ENCODE measurements at places on chromosomes 6 and 20.

DNA sequence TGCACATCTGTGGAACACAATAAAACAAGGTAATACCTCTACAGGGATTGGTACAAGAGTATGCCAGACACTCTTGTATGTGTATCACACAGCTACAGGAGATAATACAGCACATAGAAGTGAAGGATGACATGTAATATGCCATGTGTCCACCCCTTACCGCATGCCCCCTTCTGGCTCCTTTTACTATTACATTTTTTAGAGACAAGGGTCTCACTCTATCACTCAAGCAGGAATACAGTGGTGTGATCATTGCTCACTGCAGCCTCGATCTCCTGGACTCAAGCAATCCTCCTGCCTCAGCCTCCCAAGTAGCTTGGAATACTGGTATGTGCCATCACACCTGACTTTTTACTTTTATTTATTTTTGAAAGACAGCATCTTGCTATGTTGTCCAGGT is 4.2 kb upstream of the NCR3 start:
- DNase-seq = no peak

- DNase-seq = no peak
Measured at GRCh38 chr6:121760191-121760590, 324.7 kb downstream of the GJA1 start.

- DNase-seq = no peak
Measured at GRCh38 chr20:40073535-40074111, 615.4 kb downstream of the MAFB start.

DNA sequence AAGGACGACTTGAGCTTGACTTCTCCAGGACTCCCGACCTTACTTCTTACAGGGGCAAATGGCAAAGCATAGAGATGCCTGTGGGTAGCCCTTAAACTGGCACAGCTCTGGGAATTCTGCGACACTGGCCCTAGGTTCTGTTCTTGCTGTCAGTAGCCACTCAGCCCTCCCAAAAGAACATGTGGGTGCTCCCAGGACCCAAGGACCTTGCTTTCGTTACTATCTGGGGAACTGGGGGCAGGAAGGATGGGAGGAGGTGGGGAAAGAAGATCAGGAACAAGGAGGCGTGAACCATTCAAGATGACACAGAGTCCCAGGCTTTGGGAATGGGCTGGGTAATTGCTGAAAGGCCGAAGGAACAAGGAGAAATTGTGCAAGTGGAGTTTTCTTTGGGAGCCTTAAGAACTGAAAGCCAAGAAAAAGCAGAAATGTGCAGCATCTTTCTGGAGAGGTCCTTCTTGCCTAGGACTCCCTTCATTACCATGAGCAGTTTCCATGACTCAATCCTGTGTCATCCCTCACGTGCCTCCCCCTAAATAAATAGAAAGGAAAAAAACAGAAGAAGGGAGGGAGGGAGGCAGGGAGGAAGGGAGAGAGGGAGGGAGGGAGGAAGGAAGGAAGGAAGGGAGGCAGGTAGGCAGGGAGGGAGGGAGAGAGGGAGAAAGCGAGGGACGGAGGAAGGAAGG is 284.6 kb upstream of the FOXQ1 start:
- DNase-seq = no peak

DNA sequence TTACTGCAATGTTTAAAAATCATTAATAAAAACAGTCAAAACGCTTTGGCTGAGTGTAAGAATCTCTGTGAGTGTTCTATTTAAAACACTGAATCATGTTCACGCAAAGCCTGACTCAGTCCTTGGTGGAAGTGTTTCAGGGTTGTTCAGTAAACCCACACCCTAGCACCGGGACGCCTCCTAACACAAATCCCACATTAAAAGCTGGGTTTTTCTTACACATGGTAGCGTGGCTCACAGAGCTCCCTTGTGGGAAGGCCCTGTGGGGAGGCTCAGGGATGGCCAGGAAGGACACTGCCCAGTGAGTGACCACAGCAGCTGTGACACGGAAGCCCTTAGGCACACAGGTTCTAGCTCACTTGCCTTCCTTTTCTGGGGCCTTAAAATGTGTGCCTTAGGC is 80.2 kb downstream of the GMPR start:
- DNase-seq = no peak

DNA sequence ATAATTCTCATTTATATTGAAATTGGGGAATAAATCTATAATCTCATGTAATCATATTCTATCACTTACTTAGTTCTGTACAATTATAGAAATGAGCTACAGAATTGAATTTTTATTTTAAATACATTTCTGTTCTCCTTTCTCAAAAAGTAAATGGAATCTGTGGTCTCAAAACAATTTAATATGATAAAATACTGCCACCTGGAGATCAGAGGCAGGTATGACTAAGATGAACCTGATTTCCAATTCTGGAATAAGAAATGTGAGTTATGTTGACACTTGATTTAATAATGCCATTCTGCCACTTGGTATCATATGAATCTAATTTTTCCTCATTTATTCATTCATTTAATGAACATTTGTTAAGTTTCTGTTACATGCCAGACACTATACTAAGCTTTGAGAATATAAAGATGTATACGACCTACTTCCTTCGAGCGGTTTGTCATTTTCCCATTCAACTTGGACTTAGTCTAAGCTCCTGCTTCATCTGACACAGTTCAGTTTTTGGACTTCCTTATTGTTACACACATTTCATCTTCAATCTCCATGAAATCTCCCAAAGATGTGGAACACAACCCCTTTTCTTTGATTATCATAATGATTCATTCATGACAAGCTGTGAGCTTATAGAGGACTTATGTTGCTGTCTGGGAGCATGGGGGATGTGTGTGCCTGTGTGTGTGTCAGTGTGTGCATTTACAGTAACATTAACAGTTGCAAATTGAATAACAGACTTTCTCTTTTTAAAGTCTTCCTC is 7.5 kb upstream of the CCDC28A start:
- no peak for DNase-seq

DNA sequence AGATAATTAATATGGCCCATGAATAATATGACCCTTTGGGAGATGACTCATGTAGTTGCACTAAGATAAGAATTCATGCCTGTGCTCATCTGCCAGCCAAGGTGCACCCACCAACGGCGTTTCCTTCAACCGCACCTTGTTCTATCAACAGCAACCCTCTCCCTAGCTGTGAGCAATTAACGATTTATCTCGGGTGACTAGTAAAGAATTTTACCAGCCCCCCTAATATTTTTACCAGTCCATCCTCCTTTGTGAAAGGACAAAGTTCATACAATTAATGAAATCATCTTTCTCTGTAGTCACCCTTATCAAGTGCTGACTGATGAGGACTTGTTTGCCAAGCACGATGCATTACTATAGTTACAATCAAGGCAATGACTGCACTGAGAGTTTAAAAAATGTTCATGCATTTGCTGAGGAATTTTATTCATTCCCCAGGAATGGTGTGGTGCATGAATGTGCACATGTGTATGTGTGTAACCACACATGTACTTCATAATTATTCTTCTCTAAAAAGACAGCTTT is 118.7 kb downstream of the SMOC2 start:
- no peak for DNase-seq

DNA sequence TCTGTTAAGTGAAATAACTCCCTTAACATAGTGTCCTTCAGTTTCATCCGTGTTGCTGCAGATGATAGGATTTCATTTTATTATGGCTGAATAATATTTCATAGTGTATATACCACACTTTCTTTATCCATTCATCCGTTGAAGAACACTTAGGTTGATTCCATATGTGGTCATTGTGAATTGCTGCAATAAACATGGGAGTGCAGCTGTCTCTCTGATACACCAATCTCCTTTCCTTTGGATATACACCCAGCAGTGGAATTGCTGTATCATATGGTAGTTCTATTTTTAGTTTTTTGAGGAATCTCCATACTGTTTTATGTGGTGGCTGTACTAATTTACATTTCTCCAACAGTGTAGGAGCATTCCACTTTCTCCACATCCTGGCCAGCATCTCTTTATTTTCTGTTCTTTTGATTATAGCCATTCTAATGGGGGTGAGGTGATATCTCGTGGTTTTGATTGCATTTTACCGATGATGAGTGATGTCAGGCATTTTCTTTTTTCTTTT is 193.2 kb downstream of the SLC16A10 start:
- no peak for DNase-seq

DNA sequence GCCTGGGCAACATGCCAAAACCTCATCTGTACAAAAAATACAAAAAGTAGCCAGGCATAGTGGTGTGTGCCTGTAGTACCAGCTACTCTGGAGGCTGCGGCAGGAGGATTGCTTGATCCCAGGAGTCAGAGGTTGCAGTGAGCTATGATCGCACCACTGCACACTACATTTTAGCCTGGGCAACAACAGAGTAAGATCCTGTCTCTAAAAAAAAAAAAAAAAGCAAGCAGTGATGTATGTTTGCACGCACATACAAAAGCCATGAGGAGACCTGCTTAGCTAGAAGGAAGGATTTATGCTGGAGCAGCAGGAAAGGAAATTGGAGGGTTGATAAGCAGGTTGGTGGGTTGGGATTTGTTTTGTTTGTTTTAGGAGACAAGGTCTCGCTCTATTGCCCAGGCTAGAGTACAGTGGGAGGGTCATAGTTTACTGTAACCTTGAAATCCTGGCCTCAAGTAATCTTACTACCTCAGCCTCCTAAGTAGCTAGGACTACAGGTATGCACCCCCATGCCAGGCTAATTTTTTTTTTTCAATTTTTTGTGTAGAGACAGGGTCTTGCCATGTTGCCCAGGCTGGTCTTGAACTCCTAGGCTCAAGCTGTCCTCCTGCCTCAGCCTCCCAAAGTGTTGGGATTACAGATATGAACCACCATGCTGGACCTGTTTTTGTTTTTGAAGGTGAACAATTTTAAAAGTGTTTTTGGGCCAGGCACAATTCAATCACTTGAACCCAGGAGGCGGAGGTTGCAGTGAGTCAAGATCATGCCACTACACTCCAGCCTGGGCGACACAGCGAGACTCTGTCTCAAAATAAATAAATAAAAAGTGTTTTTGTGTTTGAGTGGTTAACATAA is 4.0 kb downstream of the ZSWIM3 start:
- no peak for DNase-seq

GRCh38 chr20:51431321-51431720 is 111.2 kb downstream of the NFATC2 start:
- no peak for DNase-seq

GRCh38 chr6:166764473-166765233 is 137.6 kb upstream of the RPS6KA2 start:
- no peak for DNase-seq

GRCh38 chr20:48002517-48002970 is 217.3 kb upstream of the SULF2 start:
- peak; percentile 67 for DNase-seq

- no peak for DNase-seq
Measured at GRCh38 chr20:32021091-32021490, 10.9 kb downstream of the CCM2L start.

- no peak for DNase-seq
Measured at GRCh38 chr6:106439459-106439858, 78.9 kb downstream of the CRYBG1 start.

- DNase-seq = no peak
Measured at GRCh38 chr6:125182237-125183008, 28.9 kb downstream of the TPD52L1 start.

DNA sequence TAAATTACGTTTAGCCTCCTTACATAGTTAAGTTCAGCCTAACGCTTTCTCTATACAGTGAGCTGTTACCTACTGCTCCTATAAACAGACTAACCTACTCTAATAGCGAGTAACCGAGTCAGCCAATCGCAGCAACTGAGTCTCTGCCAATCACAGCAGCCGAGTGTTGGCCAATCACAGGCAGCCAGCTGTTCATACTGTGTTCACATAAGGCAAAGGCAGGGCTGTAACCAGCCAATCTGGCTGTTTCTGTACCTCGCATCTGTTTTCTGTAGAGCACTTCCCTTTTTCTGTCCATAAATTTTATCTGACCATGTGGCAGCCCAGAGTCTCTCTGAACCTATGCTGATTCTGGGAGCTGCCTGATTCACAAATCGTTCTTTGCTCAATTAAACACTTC is 263.9 kb upstream of the JARID2 start:
- no peak for DNase-seq

- DNase-seq = no peak
Measured at GRCh38 chr6:139732451-139732850, 358.0 kb upstream of the CITED2 start.

DNA sequence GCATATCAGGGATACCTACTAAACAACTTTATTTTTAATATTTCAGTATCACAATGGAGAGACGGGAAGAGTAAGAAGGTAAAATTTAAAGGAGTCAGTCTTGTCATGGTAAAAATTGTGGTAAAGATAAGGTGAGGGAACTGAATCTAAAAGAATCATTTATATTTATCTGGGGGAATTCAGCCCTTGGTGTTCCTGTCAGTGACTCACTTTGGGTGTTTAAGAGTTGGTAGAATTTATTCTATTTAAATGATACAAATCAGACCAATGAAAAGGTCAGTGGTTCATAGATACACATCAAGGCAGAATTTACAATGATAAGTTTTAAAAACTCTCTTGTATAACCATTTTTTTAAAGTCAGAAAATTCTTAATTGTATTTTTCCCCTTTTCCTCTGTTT is 164.4 kb downstream of the CDKAL1 start:
- no peak for DNase-seq

Data from SIG-M5 (cell line).